ENCODE measurements at places on chromosomes 3 and 15.
A peak's percentile ranks its signal among the peaks of the same experiment; 100 is the strongest.

GRCh38 chr3:3586843-3587646, 212.2 kb upstream of the LRRN1 start:
- DNase-seq, result peak; percentile 68

- no peak for DNase-seq
Measured at GRCh38 chr15:59230531-59231055, 23.9 kb downstream of the LDHAL6B start.

- no peak for DNase-seq
Measured at GRCh38 chr3:185713015-185713414, 111.8 kb downstream of the IGF2BP2 start.

- DNase-seq, result no peak
Measured at GRCh38 chr15:101325263-101326025, 30.4 kb upstream of the SNRPA1 start.

- DNase-seq, result no peak
Measured at GRCh38 chr3:171757361-171758034, 52.8 kb downstream of the PLD1 start.

- no peak for DNase-seq
Measured at GRCh38 chr3:37475435-37475834, 301.1 kb upstream of the LRRFIP2 start.

DNA sequence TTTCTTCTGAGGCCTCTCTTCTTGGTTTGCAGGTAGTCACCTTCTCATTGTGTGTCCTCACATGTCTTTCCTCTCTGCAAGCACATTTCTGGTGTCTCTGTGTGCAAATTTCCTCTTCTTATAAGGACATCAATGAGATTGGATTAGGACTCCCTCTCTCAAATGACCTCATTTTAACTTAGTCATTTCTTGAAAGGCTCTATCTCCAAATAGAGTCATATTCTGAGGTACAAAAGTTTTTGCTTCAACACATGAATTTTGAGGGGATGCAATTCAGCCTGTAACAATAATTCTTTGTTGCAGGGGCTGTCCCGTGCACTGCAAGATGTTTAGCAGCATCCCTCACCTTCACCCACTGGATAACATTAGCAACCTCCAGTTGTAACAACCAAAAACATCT, 115.0 kb upstream of the DCBLD2 start:
- DNase-seq, result no peak

DNA sequence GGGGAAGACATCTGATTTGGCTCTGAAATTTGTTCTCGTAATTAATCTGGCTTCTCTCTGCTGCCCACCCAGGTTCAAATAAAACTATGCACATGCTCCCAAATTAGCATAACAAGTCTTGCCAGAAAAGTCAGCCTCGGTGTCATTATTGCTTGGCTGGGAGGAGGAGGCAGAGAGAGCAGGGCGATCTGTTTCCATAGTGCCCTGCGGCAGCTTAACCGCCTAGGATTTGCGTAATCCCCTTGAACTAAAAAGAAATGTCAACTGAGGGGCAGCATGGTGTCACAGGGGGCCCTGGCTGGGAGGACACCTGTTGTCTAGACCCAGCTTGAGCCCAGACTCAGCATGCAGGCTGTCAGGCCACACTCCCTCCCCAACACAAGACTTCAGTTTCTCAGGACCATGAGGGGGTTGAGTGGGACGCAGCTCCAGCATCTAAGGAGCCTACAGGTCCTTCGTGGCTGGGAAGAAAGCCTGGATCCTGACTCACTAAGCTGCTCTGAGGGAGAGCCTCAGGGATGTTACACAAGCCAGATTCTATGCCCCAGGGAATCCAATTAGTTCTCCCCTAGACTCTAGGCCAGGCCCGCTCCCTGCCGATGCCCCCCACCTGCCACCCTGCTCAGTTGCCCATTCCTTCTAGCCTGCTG, 17.3 kb downstream of the MRPS11 start:
- no peak for DNase-seq

DNA sequence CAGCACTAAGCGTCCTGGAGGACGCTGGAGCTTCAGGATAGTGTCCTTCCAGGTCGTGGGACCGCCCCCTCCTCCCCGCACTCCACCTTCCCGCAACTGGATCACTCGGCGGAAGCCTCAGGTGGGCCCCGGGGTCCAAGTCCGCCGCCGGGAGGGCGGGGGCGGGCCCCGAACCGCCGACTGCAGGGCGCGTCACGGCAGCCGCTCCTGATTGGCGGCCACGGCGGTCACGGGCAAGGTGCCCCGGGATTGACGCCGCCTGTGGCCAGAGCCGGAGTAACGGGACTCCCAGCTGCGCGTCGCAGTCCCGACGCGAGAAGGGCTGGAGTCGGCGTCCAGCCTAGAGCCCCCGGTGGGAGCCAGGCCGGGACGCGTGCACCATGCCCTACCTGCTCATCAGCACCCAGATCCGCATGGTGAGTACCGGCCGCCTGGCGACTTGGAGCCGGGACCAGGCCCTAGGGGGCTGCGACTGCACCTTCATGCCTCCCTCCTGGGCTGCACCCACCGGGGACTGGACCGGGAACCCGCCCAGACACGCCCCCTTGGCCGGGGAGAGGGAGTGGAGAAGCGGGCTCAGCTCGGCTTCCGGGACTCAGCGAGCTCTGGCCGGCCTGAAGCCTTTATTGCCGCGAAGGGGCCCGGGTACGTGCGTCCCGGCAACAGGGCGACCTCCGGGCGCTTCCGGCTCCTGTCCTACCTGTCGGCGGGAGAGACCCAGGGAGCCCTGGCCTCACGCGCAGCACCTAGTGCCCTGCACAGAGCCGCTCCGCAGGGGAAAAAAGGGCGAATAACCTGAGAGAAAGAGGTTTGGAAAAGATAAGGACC, at the start of gene GCHFR:
Gene GCHFR (plus strand): TSS at position 268 of the 828 bp plus-strand sequence. CDS start 113 bp downstream, at position 381.
- no peak for DNase-seq

DNA sequence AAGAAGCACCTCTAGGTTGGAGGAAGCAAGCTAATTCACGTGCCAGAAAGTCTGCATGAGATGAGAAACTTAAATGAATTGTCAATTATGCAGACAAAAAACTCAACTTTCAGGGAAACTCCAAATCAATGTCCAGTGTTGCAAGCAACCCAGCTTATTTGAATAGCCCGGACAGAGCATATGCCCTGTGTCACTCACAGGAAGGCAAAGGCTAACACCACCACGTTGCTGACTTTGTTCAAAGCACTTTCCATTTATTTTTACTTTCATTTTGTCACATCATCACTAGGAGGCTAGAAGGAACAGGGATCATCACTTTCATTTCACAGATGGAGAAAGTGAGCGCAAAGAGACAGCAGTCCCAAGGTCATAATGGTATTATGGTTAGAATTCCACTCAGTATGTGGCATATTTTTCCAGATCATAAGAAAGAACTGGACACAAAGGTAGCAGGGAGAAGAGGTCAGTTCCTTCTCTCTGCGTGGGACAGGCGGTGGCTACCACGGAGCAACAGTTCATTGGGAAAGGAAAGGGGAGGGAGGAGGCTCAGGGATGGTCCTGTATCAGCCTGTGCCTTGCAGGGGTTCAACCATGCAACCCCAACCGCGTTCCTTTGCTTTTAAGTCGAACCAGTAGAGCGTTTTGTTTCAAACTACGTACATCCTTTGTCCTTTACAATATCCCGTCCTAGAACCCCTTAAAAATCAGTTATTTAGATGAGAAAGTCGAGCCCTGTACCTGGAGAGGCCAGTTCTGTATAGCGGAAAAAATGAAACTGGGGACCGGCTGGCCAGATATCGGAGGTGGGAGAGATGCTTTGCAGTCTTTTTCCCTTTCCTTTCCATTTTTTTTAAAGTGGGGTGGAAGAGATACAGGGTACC, 1.1 kb downstream of the HEG1 start:
- no peak for DNase-seq

DNA sequence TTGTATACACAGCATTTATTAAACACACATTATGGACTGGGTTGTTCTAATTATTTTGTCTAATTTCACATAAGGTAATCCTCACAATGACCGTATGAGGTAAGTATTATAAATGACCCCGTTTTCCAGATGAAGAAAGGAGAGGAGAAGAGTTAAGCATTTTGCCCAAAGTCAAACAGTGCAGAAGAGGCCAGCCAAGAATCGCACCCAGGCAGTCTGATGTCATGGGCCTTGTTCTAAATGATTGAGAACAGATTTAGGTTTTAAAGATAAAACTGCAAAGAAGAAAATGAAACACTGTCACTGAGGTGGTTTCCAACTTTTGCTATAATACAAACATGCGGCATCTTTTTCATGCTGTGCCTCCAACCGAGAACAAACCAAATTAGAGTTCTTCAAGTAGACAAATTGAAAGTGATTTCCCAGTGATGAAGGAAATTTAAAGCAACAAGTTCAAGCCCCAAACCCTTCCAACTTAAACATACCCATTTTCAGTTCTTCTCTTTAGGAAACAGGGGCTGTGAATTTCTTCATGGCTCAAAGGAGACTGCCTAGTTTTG, 155.3 kb downstream of the THRB start:
- no peak for DNase-seq

DNA sequence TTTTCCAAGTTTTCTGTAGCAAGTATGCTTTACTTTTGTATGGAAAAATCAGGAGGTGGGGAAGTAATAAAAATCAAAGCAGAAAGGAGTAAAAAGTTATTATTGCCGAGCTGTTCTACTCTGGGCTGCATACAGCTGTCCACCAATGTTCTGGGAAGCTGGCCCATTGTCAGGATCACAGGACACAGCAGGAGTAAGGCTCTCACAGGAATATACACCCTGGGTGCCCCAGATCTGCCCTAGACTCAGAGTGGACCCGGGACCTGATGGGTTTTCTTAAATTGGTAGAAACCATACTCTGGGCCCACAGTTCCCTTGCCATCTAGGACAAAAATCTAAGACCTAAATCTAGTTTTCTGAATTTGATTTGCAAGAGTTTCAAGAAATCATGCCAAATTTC, 60.4 kb downstream of the TNIK start:
- DNase-seq, result no peak
